Activated CD8-positive, alpha-beta T cell treated with anti-CD3 and anti-CD28 coated beads, Interleukin-2, amount 10 ng/mL, durations not matched to agents 7 days and 5 days (primary cell): ENCODE measurements at places on chromosomes 11 and 22.
A peak's percentile ranks its signal among the peaks of the same experiment; 100 is the strongest.

DNA sequence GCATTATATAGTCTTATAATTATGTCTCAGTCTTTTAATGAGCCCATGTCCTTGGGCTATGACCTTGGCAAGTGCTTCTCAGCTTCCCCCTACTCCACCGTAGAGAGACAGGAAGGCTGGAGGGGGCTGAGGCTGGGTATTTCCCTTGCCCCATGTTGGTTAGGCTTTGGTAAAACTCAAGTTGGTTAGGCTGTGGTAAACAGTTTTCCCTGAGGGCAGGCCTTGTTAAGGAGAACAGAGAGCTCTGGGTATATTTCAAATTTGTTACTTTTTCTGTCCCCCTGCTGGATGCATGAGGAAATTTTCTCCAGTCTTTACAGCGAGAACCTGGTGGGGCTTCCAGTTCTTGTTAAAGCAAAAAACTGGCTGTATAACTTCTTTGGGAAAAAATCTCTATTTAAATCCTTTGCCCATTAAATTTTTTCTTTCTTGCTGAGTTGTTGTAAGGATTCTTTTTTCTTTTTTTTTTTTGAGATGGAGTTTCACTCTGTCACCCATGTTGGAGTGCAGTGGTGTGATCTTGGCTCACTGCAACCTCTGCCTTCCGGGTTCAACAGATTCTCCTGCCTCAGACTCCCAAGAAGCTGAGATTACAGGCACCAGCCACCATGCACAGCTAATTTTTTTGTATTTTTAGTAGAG is 12.2 kb upstream of the DCHS1 start:
- peak; percentile 71 for DNase-seq

DNA sequence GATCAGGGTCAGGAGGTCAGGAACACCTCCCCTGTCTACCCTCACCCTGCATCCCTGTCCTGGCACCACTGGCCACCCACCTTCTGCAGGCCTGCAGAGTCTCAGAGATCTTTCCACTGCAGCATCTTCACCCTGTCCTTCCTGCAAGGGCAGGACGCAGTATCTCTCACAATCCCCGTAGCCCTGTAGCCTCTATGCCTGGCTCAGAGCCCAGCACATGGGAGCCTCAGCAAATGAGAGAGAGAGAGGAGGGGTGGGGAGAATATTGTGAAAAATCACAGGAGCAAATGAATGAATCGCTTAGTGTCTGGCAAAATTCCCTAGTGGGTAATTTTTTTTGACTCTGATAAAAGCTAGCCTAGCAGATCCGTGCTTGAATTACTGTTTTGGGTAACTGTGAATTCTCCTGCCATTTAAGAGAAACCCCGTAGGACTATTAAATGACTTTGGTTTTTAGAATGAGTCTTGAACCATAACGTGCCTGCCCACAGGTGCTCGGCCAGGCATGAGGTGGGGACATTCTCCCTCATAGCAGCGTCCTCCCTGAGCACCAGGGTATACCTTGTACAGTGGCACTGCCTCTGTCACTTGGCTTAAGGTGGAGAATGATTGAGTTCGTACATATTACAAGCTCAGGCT is 91.5 kb downstream of the MORC2 start:
- DNase-seq = no peak

GRCh38 chr11:94145916-94146315 is 17.3 kb downstream of the PANX1 start:
- no peak for DNase-seq

DNA sequence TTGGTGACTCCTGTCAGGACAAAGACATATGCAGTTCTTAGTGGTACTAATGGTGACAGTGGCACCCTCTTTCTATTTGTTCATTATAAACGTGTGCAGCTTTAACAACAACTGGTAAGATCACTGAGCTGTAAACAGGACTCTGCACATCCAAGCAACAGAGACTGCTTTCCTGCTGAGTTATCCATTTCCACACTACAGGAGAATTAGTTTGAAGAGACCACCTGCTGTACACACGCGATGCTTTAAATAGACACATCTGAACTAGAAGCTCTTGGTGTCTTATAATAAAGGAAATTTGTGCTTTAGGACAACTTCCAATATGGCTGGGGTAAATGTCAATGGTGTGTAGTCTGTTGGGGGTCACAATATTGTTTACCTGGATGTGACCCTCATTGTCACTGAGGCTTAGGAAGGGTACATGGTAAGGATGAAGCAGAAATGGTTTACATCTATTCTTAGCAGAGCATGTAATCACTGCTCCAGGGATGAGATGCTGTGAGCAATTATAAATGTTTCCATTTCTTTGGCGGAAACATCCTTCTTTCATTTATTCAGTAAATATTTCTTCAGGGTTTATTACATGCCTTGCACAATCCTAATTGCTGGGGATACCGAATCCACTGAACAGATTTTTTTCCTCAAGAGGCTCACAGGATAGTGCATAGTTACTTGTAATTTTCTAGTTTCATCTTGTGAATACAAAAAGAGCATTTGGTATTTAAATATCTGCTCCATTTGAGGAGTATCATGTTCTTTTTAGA is 354.0 kb upstream of the CCDC90B start:
- DNase-seq = no peak

DNA sequence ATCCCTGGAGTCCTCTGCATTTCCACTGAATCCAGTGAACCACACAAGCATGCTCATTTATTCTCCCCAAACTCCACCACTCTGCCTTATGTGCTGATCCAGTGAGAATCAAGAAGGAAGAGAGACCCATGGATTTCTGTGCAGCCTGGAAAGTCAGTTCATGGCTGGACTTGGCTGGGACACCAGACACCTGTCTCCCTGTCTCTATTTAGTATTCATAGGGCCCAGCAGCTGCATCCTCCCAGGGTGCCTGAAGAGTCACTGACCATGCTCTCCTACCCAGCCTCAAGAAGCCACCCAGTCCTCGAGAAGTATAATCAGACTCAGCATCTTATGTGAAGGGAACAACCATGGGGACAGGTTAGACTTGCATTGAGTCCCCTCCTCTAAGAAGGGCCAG is 83.2 kb downstream of the ZNF280B start:
- no peak for DNase-seq

- DNase-seq = no peak
These were observed 3.0 kb upstream of the CCDC117 start for GRCh38 chr22:28769394-28770085.

DNA sequence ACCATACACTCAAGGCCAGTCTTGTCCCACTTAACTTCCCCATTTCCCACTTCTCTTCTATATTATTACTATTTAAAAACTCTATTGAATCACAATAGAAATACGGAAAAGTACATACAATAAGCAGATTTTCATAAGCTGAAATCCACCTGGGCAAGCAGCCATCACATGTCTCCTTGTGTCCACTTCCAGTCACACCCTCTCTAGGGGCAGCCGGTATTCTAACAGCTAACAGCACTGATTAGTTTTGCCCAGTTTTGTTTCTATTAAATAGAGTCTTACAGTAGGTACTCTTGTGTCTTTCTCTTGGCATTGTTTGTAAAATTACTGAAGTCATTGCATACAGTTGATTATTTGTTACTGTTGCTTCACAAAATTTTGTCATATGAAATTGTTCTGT is 37.8 kb downstream of the PPP6R3 start:
- DNase-seq = no peak

DNA sequence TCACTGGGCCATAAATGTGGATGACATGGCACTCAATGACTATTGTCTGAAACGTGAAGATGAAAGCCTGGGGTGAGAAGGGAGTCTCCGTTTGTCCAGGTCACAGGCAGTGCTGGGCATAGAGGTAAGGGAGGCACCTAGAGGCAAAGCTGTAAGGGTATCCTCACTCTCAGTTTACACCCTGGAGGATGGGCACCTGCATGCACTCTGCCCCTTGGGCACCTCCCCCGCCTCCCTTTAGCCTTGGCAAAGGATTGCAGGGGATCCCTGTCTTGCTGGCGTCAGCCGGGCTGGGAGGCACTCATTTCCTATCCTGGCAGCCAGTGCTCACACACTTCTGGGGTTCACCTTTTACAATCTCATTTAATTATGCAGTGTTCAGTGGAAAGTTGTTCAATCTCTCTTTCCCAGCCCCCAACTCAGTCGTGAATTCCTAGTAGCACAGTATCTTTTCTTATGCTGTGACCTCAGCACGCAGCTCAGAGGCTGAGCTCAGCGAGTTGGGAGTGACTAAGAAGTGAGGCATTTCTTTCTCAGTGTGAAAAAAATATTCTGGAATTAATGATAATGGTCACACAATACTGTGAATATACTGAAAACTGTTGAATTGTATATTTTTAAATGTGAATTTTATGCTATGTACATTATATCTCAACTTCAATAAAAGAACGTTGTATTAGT is 866.6 kb downstream of the BRD1 start:
- DNase-seq = peak; percentile 12

DNA sequence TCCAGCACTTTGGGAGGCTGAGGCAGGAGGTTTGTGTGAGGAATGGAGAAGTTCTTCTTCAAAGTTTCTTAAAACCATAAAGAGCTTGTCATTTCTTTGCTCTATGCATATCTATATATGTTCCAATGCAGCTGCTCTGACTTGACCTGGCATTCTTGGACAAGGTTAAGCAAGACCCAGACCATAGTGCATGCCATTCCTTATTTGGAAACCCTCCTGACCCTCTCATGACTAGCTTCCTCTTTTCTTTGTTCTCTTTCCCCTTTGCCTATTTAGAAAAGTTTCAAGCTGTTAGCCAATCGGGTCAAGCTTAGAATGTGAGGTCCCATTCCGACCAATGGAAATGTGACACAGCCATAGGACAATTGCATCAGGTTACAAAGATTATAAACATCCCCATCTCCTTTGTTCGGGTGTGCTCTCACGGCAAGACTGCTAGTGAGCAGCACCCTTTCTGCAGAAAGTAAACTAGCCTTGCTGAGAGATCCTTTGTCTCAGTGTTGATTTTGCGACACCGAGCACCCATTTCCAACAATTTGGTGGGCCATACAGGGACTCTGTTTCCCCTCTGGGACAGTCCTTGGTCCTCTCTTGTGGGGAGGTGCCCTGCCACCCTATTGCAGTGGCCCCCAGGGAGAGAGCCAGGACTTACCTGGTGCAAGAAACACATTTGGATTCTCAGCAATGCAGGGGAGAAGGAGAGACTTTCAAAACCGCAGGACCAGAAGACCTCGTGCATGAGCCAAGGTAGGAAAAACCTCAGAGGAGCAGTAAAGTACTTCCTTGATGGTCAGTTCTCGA is 39.9 kb upstream of the ANO1 start:
- no peak for DNase-seq

DNA sequence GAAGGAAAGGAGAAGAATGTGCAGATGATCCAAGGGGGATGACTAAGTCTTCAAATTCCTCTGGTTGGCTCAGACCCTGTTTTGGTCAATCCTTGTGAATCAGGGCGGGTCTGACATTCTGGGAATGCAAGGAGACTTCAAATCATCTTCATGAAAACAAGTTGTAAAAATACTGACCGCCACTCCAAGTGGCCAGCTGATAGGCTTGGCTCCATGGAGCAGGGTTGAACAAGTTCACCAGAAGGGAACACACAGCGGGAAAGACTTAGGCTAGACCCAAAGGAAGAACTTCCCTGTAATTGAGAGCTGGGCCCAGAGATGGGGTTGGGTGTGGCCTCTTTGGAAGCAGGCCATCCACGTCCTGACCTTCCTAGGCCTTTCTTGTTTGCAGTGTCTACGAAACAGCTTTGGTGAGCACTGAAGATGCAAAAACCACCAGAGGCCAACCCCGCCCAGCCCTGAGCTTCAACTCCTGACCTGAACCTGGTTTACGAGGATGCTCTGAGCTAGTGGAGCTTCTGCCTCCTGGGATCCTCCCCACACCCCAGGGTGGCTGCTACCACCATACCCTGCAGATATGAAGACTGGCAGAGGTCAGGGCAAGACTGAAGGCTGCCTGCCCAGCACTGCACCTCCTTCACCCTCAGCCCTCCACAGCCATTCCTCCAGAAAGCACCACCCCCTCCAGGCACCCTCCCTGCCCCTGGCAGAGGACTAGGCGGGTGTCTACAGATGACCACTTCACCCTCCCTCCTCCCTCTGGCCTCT is 26.1 kb downstream of the GDPD5 start:
- no peak for DNase-seq

- DNase-seq = no peak
These were observed 21.9 kb downstream of the ZMAT5 start for GRCh38 chr22:29744902-29745301.

DNA sequence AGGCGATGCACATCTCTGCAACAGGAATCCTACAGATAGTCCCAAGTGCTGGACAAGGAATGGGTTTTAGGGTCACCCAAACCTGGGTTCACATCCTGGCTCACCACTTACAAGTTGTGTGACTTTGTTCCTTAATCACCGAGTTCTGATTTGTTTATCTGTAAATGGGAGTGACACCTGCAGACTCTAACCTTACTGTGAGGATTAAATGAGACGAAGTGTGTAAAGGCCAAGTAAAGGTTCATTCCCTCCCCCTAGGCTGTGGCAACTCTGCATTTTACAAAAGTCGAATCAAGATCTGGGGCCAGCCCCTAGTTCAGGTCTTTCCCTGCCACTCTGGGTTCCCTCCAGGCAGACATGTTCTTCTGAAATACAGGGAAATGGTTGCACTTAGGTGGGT is 34.9 kb downstream of the SERPINH1 start:
- DNase-seq = no peak

GRCh38 chr22:33002035-33002434 is 56.1 kb downstream of the SYN3 start:
- DNase-seq = no peak

- DNase-seq = no peak
These were observed 62.9 kb downstream of the GRK3 start for GRCh38 chr22:25627271-25627852.

- DNase-seq = no peak
These were observed 17.4 kb upstream of the CSNK2A3 start for GRCh38 chr11:11370255-11370961.

DNA sequence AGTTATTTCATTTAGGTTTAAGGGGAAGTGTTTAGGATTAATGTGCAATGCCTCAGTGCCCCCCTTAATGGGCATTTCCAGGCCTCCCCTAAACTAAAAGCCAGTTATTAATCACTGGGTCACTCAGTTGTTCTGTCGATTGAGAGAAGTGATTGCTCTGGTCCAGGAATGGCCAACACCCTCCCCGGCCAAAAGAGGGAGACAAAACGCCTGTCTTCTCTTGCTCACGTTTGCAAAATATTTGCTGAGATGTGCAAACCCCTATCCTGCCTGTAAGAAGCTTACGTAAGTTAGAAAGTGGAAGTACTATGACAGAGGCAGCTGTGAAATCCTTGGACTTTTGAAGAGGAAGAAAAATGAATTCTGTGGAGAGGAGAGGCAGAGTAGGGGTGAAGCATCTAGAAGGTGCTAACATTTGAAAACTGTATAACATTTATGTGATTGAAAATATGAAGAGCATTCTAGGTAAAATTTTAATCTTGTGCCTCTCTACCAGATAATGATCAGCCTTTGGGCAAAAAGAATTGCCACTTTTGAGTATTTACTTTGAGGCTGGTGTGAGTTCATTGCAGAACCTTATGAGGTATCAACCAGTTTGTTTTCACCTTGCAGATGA is 37.7 kb downstream of the NTM start:
- DNase-seq = no peak

- peak; percentile 95 for DNase-seq
These were observed 6.5 kb upstream of the APOBEC3H start for GRCh38 chr22:39090426-39091064.

- DNase-seq = no peak
These were observed 158.8 kb downstream of the CACNA1I start for GRCh38 chr22:39729141-39729934.
